Coronary artery (tissue), 2 donors: ENCODE measurements at places on chromosomes 12 and 14.

GRCh38 chr12:108667349-108667748, 33.7 kb upstream of the SELPLG start:
- no peak for DNase-seq

GRCh38 chr12:120235369-120236323, 29.9 kb downstream of the PXN start:
- DNase-seq = peak; percentile 75

GRCh38 chr14:58667900-58668299, 30.1 kb downstream of the DACT1 start:
- no peak for DNase-seq

DNA sequence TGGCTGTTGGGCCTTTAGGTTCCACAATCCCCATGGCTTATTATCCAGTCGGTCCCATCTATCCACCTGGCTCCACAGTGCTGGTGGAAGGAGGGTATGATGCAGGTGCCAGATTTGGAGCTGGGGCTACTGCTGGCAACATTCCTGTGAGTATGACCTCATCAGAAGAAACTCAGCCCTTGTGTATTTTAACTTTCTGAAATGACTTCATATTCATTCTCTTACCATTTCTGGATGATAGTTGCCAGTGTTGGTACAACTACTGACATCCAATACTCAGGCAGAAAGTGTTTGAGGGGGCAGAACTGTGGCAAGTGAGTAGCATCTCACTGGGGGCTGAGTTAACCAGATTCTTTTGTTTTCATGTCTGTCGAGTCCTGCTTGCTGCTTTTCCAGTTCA, 2.3 kb downstream of the DAZAP2 start:
- DNase-seq = no peak

- DNase-seq = no peak
Observed at GRCh38 chr12:51028126-51028812, 2.1 kb upstream of the SLC11A2 start.

GRCh38 chr14:72844524-72844923, 49.4 kb downstream of the DPF3 start:
- DNase-seq = no peak

- DNase-seq = no peak
Observed at GRCh38 chr12:126114441-126114840, 1049.2 kb downstream of the AACS start.

GRCh38 chr12:22543246-22544037, 900 bp downstream of the C2CD5 start:
- no peak for DNase-seq

- no peak for DNase-seq
Observed at GRCh38 chr14:100866666-100867630, 36.6 kb downstream of the RTL1 start.

- no peak for DNase-seq
Observed at GRCh38 chr12:94172031-94172430, 23.7 kb downstream of the PLXNC1 start.

- no peak for DNase-seq
Observed at GRCh38 chr14:100846309-100846859, 20.5 kb downstream of the MEG3 start.

- DNase-seq = no peak
Observed at GRCh38 chr14:54299410-54300363, 97.1 kb upstream of the CDKN3 start.

DNA sequence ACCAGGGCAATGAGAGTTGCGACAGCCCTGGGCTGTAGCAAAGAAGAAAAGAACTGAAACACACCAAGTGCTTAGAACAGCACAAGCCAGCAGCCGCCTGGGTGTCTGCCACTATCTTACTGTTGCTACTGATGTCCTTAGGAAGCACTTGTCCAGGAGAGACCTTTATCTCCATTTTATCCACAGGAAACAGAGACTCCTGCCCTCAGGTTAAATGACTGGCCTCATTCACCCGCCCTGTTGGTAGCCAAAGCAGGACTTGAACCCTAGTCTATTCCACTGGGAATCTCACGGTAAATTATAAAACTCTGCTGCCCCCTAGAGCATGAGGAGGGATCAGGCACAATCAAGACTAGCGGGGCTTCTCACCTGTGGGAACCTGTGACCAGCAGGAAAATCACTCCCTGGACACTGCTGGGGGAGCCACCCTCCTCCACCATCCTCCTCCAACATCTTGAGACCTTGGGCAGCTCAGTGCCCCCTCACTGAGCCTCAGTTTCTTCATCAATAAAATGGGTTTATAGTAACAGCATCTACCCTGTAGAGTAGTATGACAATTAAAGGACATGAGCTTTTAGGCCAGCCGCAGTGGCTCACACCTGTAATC, 20.5 kb upstream of the TESC start:
- no peak for DNase-seq

GRCh38 chr12:24562771-24563431, 386.0 kb downstream of the BCAT1 start:
- DNase-seq = no peak

GRCh38 chr14:90491221-90491885, 94.5 kb downstream of the CALM1 start:
- DNase-seq = peak; percentile 88

DNA sequence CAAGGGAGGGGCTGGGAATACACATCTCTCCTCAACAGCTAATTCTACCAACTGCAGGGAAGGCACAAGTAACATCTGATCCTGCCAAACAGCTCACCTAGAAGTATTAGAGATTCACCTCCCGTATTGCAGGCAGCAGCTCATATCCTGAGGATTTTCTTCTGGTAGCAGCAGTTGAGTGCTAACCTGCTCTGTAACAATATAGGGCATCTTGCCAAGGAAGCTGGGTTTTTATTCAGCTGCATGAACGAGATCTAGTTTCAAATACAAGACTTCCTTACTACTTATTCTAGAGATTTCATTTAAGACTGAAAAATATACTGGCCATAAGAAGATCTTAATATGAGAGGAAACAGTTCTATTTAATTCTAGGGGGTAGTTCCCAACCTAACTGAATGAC, 261.4 kb upstream of the USP15 start:
- no peak for DNase-seq

GRCh38 chr14:68785534-68786490, 7.1 kb downstream of the ZFP36L1 start:
- DNase-seq = peak; percentile 74

GRCh38 chr14:92417759-92418158, 94.8 kb downstream of the SLC24A4 start:
- DNase-seq = no peak

DNA sequence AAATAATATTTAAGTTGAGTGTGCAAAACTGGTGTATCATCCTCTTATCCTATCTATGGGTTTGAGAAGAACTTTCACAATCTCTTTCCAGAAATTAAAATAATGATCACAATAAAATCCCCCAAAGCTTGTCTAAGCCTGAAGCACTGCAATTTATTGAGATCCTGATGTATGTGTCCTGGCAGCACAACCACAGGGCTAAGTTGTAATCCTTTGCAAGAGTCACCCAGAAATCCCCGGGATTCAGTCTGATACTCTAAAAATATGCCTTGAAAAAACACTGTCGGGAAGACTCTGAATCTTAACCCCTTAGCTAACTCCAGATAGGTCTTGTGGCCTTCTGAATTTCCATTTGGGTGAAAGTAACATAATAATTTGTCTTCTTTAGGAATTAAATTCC, 40.3 kb upstream of the STXBP6 start:
- no peak for DNase-seq

DNA sequence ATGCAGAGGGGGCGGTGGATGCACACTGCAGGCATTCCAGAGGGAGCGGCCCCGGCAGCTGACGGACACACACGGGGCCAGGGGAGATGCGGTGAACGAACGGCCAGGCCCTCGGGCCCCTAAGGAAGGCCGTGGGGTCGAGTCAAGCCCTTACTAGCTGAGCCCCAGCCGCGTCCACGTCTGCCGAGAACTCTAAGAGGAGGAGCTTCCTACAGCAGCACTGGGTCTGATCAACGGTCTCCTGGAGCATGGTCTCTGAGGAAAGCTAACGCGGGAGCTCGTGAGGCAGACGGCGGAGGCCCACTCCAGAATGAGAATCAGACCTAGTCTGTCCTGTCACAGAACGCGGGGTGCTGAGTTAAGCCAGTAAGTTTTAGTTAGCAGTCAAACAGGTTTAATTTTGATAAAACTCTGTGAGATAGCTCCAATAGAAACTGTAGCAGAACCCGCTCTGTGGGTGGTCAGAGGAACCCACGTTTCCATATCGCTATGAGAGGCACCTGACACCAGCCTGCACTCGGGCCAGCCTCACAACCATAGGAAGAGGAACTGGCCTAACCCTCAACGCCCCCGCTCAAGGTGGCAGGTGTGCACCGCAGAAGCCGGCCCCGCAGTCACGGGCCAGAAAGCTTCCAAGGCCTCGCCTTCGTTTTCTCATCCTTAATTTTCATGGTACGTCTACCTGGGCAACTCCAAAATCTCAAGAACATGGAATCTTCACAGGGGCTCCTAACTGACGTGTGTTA, 55.5 kb downstream of the CDC42BPB start:
- no peak for DNase-seq

GRCh38 chr12:49336645-49337584, at the start of gene C1QL4:
Gene C1QL4 (minus strand): TSS chr12:49337188. CDS start chr12:49336477, 711 bp downstream.
- peak; percentile 41 for DNase-seq

DNA sequence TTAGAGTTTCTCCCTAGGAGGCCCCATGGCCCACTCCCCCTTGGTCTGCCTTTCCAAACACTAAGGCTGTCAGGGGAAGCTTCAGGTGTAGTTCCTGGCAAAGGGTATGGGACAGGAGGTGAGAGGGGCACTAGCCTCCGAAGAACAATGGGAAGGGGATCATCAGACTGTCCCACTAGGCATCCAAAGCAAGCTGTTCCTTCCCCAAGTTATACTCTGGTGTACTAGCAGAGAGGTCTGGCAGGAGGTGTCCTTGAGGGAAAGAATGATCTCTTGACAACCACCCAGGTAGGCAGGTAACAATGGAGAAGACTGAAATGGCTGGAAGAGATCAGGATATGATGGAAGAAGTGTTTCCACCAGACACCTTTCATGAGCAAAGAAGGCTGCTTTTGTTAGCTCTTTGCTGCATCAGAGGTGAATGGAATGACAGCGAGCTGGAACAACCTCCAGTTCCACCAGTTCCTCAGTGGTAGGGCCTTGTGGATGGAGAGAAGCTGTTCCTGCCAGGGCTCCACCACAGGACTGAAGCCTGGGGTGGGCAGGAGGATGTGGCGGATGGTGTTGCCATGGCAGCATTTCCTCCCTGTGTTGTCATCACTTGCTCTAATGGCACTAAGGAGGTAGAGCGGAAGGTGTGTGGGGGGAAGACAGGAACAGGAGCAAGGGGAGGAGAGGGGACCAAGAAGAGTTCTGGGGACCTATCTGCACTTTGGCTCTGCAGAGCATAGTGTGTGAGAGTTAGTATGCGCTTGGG, 2.3 kb upstream of the AGAP2 start:
- no peak for DNase-seq

DNA sequence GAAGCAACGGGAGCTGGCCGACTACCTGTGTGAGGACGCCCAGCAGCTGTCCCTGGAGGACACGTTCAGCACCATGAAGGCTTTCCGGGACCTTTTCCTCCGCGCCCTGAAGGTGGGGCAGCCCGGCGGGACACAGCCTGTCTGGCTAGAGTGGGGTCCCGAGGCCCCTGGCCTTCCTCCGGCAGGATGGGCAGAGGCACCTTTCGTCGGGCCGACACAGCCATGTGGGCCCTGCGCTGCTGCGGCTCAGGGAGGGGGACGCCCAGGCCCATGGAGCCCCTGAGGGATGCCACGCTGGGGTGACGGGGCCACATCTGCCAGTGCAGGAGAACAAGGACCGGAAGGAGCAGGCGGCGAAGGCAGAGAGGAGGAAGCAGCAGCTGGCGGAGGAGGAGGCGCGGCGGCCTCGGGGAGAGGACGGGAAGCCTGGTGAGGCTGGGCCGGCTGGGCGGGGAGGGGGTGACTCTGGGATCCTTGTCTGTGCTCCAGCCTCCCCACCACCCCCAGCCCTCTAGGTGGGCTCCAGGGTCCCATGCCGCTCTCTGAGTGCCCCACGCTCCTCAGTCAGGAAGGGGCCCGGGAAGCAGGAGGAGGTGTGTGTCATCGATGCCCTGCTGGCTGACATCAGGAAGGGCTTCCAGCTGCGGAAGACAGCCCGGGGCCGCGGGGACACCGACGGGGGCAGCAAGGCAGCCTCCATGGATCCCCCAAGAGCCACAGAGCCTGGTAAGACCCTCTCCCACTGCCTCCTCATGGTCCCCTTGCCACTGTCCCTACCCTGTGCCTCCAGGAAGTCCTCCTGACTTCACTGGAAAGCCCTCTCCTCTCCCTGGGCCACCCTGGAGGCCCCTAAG, 10.9 kb upstream of the ADSS1 start:
- no peak for DNase-seq

DNA sequence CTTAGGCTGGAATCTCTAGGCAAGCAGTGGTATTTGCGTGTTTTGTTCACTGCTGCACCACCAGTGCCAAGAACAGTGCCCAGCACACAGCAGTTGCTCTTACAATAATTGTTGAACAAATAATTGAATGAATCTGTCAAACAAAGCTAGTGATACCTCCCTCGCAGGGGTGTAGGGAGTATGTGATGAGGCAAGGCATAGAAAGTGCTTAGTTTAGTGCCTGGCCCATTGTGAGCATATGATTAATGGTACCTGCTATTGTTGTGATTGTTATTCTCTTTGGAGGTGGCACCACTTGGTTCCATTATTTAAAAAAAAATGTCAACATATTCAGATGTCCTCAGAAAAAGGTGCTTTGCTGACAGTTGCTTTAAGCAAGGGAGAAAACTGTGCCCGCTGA, 210.1 kb upstream of the TBX3 start:
- no peak for DNase-seq
